GM10248 (cell line): ENCODE measurements at places on chromosomes 4 and X.

GRCh38 chr4:7518871-7519637 lies 84.3 kb upstream of the PSAPL1 start:
- DNase-seq, result no peak

- DNase-seq, result no peak
Measured at GRCh38 chr4:127118681-127119080, 514.1 kb upstream of the INTU start.

DNA sequence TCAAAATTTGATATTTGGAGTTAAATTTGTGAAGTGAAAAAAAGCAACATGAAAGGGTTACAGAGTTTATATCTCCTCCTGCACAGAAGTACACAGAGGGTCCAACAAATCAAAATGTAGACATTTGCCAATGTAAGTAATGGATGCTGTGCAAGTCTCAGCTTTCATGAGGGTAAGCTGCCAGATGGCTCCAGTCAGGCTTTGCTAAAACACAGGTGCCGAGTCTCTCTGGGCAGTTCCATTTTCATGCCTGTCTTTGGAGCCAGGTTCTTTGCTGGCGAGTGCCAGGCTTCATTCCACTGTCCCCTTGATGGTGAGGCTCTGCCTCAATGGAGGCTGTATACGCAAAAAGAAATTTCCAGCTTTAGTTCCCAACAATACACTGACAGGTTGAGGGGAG lies 27.9 kb downstream of the SLC4A4 start:
- no peak for DNase-seq

GRCh38 chrX:130626521-130626920 lies 224.7 kb downstream of the RBMX2 start:
- no peak for DNase-seq

DNA sequence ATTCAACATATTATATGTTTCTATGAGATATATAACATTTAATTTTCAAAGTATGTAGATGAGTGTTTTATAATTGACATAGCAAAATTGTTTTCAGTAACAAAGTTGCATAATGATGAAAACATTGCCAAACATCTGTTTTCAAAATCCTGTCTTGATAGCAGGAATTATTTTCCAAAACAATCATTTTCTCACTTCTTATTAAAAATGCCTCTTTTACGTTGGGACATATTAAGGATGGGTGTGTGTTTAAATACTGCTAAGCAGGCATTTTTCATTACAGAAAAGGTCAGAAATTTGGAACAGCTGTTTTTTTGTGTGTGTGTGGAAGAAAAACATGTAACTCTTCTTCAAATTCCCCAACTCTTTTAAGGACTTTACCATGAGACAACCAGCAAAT lies 452.0 kb downstream of the SPRY1 start:
- DNase-seq, result no peak

DNA sequence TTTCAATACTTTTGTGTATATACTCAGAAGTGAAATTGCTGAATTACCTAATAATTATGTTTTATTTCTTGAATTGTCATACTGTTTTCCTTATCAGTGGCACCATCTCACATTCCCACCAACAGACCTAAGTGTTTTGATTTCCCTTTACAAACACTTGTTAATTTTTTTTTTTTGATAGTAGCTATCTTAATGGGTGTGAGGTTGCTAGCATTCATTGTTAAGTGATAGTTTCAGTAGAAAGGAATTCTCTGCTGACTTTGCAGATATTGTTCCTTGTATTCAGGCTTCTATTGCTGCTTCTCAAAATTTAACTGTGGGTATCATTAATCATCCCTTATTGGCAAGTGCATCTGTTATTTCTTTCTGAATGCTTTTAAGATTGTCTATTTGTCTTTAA lies 927.5 kb upstream of the SLIT2 start:
- DNase-seq, result no peak
